ENCODE measurements at places on chromosomes 7 and 10. TPM values are rescaled to one million over a fixed set of nuclear protein-coding genes. Genes with fewer than 3 reads are reported as not detected.

Gene SPAM1
- total RNA-seq, result not detected

Gene FAM237B
- not detected for total RNA-seq

Gene PARD3
- 0.92 TPM for total RNA-seq

Gene EPHA1
- 37.1 TPM for total RNA-seq

Gene CTAGE6
- 1.4 TPM for total RNA-seq

Gene DOCK4
- total RNA-seq, result 0.85 TPM

Gene TPST1
- 6.3 TPM for total RNA-seq

Gene WDR86
- total RNA-seq, result 10.1 TPM

Gene GJC3
- 0.38 TPM for total RNA-seq

Gene OR2A2
- not detected for total RNA-seq

Gene EIF5AL1
- total RNA-seq, result not detected

Gene FGFR2
- total RNA-seq, result 1.8 TPM

Gene MAD1L1
- 132 TPM for total RNA-seq

Gene CHAT
- not detected for total RNA-seq

Gene EGR2
- total RNA-seq, result 2.7 TPM

Gene SLC18A2
- total RNA-seq, result 0.79 TPM

Gene MKI67
- total RNA-seq, result 1.8 TPM

Gene SLC39A12
- not detected for total RNA-seq

Gene UCMA
- not detected for total RNA-seq

Gene OR2A12
- total RNA-seq, result not detected

Gene NXPH1
- not detected for total RNA-seq

Gene ZNF425
- total RNA-seq, result 0.28 TPM

Gene SERPINE1
- total RNA-seq, result 0.18 TPM

Gene STRIP2
- 0.44 TPM for total RNA-seq

Gene CLEC5A
- not detected for total RNA-seq

Gene SPRN
- 0.06 TPM for total RNA-seq

Gene FRMD4A
- total RNA-seq, result 1.4 TPM

Gene MSS51
- 4.6 TPM for total RNA-seq

Gene LMOD2
- total RNA-seq, result not detected

All from T-cell (primary cell).